ENCODE measurements at places on chromosomes 7 and 10. TPM values are rescaled to one million over a fixed set of nuclear protein-coding genes. Genes with fewer than 3 reads are reported as not detected.

DNA sequence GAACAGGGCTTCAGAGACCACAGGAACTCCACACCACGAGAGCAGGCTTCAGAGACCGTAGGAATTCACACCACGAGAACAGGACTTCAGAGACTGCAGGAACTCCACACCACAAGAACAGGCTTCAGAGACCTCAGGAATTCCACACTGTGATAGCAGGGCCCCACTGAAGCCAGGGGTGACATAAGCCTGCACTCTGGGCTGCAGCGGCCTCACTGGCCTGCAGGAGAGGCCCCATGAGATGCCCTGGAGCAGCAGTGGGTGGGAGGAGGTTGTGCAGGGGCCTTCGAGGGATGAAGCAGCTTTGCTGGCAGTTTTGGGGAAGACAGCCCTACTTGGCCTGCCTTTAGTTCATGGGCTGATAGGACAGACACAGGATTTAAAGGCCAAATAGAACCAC, 614.7 kb downstream of the PTPRN2 start:
- no peak for DNase-seq

DNA sequence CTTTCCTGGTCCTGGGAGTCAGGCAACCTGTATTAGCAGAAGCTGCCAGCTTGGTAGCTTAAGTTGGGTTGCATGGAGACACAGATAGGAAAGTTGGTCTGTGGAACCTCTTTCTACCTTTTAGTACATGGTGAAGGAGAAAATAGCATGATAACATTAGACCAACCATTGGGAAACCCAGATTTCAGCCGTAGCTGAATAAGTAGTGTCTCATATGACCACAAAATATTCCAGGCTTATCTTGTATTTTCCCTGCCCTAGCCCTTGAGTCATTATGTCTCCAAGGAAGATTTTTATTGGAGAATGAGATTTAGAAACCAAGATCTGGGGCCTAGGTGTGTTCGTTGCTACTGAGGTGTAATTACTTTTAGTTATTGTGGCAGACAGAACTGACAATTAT, 67.2 kb downstream of the CCSER2 start:
- DNase-seq = no peak

DNA sequence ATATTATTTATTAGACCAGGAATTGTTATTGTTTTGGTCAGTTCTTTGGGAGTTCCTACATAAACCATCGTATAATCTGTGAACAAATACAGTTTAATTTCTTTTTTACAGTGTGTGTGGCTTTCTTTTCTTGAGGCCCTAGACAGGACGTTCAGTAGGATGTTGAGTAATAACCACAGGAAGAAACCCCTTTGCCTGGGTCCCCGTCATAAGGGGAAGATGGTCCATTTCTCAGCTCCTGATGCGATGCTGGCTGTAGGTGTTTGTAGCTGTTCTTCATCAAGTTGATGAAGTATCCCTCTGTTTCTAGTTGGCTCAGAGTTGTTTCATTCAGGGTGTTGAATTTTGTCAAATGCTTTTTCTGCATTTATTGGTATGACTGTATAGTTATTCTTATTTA, 219.7 kb upstream of the ADARB2 start:
- no peak for DNase-seq

GRCh38 chr10:75646916-75647315, 215.5 kb downstream of the LRMDA start:
- no peak for DNase-seq

DNA sequence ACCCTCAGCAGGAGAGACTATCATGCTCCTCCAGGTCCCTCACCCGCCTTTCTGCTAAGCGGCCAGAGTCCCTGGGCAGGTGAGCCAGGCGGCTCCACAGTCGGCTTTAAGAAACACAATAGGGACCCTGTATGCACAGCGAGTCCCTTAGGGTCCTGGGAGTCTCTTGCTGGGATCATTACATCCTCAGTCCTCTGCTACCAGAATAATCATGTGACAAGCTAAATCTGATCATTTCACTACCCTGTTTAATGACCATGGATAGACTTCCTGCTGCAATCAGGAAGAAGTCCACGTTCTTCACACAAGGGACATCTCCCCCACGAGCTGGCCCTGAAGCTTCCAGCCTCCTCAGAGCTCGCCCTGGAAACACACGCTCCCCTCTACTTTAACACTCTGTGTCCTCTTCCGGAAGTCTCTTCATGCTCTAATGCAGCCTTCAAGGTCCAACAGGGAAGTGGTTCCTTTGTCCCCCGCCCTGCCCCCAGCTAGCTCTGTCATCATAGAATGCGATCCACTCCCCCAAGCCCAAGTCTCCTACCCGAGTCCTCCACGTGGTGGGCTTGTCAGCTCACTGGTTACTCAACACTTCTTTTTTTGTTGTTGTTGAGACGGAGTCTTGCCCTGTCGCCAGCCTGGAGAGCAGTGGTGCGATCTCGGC, 101.5 kb downstream of the RNF216 start:
- DNase-seq = peak; percentile 63

GRCh38 chr10:28890121-28890950, 213.0 kb downstream of the BAMBI start:
- no peak for DNase-seq

- DNase-seq = no peak
These were observed 540.7 kb downstream of the CALN1 start for GRCh38 chr7:71871446-71871845.

DNA sequence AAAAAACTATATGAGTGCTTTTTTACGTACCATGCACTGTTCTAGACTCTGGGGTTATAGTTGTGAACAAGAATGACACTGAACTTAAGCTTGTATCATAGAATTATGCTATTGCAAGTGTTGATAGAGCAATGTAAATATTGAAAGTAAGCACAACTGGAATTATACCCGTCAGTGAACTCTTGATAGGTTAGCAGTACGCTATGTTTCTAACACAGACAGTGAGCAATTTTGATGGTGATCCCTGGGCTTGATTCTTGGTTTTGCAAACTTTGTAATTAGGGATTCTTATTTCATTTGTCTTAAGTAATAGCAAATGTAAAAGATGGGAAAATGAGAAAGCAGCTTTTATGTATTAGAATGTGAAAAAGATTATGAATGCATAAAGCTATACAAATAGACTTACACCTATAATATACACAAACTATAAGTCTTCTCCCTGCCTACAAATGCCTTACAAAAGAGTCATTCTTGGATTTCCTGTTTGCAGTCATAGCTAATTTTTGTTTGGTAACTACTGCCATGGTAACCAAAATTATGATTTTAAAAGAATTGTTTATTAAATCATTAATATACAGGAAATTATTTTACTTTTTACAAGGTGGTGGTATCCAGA, 6.7 kb downstream of the TES start:
- no peak for DNase-seq

Gene MBL2
- not detected for total RNA-seq

Gene CHST12
- total RNA-seq = 18.4 TPM

Gene SPAM1
- not detected for total RNA-seq

Gene LUC7L2
- 46.4 TPM for total RNA-seq

Gene ARHGEF35
- total RNA-seq = 1.8 TPM

Gene CREM
- total RNA-seq = 41.0 TPM

Gene GPR26
- not detected for total RNA-seq

Gene MLXIPL
- total RNA-seq = 14.0 TPM

Gene ZNF365
- total RNA-seq = 1.8 TPM

Measured in left cardiac atrium (tissue), 4 donors.